PC-9 (cell line): ENCODE measurements at places on chromosomes 13 and 19. TPM values are rescaled to one million over a fixed set of nuclear protein-coding genes. Genes with fewer than 3 reads are reported as not detected.
A peak's percentile ranks its signal among the peaks of the same experiment; 100 is the strongest.

The LAIR1 gene
- total RNA-seq, result not detected in 2 replicates

The KASH5 gene
- total RNA-seq, result 0.39 TPM in 1 of 2 replicates, not detected in the other

The HTR2A gene
- total RNA-seq, result not detected in 2 replicates

DNA sequence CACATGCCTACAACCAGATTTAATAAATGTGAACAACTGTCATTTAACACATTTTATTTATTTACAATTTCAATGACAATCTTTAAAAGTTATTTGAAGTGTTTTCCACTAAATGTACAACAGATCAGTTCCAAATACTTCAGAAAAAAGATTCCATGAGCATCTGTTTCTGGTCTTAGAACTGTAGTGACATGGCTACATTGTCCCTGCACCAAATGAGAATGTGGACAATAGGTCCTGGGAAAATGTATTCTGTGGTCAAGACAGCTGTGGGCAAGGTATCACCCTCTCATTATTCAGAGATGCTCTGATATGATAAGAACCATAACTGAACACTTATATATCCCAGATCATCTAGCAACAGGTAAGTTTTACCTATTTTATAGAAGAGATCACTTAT lies 43.7 kb downstream of the ELF1 start:
- H3K4me1 ChIP-seq, result peaks cover 19% of the 10 kb centered on the region
- H3K27ac ChIP-seq, result peak overlapping the region; percentile 39; the same call in 1 of the 2 replicates
- H3K4me3 ChIP-seq, result no peak overlapping the region

DNA sequence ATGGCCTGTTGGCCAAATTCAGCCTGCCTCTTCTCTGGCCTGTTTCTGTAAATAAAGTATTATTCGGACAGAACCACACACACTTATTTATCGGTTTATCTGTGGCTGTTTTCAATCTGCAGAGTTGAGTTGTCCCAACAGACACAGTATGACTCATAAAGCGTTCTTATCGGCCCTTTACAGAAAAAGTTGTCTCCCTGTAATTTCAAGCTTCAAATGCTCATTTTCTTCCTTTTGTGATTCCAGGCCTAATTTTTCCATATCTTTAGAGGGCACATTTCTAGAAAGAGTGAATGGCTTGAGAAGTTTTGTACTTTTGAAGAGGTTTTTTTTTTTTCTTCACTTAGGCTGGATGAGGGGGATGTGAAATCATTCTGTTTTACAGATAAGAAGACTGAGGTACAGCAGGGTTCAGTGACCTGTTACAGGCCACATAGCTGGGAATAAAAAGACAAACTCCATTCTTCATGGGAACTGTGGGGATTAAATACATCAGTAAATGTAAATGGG lies 440.9 kb downstream of the TSHZ3 start:
- DNase-seq, result no peak
- H3K4me1 ChIP-seq, result no peaks in the 10 kb centered on the region
- no peak overlapping the region for H3K27ac ChIP-seq
- no peaks in the 10 kb centered on the region for H3K36me3 ChIP-seq
- peaks cover 62% of the 10 kb centered on the region for H3K27me3 ChIP-seq

GRCh38 chr13:109485136-109485794 lies 301.1 kb downstream of the IRS2 start:
- H3K4me3 ChIP-seq, result no peak overlapping the region
- 0 out of 2 replicates have a peak, but pooled peaks cover 4% of the 10 kb centered on the region for H3K4me1 ChIP-seq
- no peak overlapping the region for H3K27ac ChIP-seq
- no peaks in the 10 kb centered on the region for H3K27me3 ChIP-seq

DNA sequence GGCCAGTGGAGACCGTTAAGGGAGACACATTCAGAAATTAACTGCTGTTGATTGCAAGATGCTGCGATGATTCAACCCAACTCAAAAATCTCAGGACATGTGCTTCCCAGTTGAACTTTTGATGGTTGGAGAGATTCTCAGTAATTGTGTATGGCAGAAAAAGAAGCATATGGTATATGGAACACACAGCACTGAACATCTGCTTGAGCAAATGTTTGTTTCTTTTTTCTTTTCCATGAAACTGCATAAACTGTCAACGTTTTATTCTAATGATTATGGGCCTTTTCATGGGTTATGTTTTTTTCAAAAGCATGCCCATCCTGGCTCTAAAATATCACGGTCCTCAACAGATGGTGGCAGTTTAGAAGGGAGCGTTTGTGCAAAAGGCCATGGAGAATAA lies 40.1 kb upstream of the USP29 start:
- no peak overlapping the region for H3K4me3 ChIP-seq
- H3K27me3 ChIP-seq, result peaks cover 41% of the 10 kb centered on the region
- no peaks in the 10 kb centered on the region for H3K36me3 ChIP-seq
- no peak overlapping the region for H3K27ac ChIP-seq
- no peak for DNase-seq
- no peaks in the 10 kb centered on the region for H3K4me1 ChIP-seq

DNA sequence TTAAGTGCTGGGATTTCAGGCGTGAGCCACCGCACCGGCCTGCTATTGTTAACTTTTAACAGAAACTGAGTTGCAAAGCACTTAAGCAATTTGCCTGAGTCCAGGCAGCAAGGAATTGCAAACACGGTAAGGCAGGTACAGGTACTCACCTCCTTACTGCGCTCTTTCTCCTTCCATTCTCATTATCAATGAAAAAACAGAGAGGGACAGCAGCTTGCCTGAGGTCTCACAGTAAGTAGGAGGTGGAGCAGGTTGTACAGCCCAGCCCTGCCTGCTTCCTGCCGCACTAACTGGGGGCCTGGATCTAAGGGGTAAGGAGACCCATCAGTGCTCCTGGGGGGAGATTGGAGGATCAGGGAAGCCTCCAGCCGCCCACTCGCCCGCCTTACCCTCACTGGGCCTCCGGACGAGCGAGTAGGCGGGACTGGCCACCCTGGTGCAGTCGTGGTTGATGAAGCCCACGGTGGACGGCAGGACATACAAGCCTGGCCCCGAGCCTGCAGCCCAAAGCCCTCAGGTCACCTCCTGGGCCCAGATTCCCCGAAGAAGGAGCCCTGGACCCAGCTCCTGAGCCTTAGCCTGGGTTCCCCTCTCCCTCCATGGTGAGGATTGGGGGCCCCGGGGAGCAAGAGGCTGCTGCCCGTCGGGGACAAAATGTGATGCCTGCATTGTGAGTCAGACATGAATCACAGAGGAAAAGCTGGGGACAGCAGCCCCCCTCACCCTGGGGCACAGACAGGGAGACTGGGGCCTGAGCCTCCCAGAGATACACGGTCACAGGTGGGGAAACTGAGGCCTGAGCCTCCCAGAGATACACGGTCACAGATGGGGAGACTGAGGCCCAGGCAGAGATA lies 11.4 kb upstream of the SHC2 start:
- H3K36me3 ChIP-seq, result no peaks in the 10 kb centered on the region
- no peak overlapping the region for H3K4me3 ChIP-seq
- H3K27ac ChIP-seq, result no peak overlapping the region
- H3K27me3 ChIP-seq, result peaks cover 16% of the 10 kb centered on the region; the same call in 1 of the 2 replicates
- no peaks in the 10 kb centered on the region for H3K4me1 ChIP-seq

DNA sequence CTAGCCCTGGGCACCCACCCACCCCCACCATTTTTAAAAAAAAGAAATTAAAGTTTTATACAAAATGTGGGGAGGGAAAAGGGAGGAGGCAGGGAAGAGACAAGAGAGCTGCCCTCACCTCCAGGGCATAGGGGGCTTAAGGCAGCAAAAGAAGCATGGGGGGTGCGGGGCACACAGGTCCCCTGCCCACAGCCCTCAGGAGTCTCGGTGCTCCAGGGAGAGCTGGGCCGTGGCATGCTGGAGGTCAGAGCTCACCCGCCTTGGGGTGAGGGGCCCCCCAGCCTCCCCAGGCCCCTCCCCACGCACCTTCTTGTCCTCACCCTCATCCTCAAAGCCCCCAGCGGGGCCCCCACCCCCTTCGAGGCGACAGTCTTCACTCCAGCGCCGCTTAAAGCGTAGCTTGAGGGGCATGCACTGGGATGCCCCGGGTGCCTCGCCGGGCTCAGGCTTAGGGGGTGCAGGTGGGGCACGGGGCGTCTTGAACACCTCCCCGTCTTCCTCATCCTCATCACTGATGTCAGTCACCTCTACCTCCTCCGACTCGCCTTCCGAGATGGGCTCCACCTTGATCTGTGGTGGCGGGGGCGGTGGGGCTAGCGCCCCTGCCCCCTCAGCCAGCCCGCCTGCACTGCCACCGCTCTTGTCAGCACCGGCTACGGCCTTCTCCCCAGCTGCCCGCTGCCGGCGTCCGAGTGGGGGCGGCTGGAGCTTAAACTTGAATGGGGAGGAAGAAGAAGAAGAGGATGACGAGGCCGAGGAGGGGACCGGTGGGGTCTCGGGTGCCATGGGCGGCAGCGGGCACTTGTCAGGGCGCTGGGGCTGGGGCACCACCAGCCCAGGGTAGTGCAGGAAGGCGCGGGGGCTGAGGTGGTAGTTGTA lies 6.1 kb upstream of the GSK3A start:
- H3K36me3 ChIP-seq, result no peaks in the 10 kb centered on the region
- no peak overlapping the region for H3K27ac ChIP-seq
- DNase-seq, result no peak
- H3K27me3 ChIP-seq, result no peaks in the 10 kb centered on the region

DNA sequence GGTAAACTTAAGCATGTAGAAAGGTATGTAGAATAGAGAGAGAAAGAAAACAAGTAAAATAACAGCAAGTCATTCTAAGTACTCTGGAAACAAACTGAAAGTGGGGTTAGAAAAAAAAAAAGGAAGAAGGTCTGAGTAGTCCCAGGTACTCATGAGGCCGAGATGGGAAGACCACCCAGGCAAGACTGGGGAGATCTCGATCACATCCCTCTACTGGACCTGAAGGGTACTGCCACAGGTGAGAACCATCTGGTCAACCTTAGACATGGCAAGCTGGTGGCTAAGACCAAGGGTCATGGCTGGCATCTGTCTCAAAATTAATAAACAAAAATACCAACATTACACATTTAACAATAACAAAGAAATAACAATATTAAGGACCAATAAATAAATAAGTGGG lies 36.3 kb upstream of the ZNF724 start:
- no peaks in the 10 kb centered on the region for H3K4me1 ChIP-seq
- no peaks in the 10 kb centered on the region for H3K36me3 ChIP-seq
- DNase-seq, result no peak
- no peak overlapping the region for H3K27ac ChIP-seq
- H3K27me3 ChIP-seq, result no peaks in the 10 kb centered on the region

DNA sequence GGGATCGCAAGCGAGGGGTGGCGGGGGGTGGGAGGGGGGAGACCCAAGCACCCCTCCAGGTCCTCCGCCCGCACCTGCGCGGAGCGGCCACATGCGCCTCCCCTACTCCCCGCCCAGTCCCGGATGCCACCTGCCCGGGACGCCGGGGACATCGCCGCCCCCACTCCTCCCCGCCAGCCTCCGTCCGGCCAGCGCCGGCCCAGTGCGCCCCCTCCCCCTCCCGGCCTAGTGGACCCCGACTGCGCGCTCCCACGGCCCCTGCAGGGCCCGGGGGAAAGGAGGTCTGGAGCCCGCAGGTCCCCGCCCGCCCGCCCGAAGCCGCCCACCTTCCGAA lies 263 bp downstream of the RHPN2 start:
- 0 out of 2 replicates have a peak, but pooled peaks cover 3% of the 10 kb centered on the region for H3K36me3 ChIP-seq
- peak overlapping the region; percentile 99 for H3K4me3 ChIP-seq
- DNase-seq, result no peak
- H3K4me1 ChIP-seq, result peaks cover 36% of the 10 kb centered on the region
- no peak overlapping the region for H3K27ac ChIP-seq
- no peaks in the 10 kb centered on the region for H3K27me3 ChIP-seq

DNA sequence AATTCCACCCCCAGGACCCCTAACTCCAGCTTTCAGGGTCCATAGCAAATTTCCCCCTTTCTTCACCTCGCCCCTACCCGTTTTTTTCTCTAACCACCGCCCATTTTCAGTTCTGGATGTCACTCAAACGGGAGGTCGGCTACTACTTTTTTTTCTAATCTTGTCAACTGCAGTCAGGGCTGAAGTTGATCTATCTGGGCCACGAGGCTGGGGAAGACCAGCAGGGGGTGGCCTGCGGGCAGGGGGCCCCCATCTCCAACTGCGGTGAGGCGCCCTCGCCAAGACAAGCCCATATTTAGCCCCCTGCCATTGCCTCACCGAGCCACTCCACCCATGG lies 748 bp downstream of the LHFPL6 start:
- no peaks in the 10 kb centered on the region for H3K27me3 ChIP-seq
- H3K4me1 ChIP-seq, result peaks cover 6% of the 10 kb centered on the region; the same call in 1 of the 2 replicates

GRCh38 chr19:30092721-30093569 lies 150.9 kb downstream of the URI1 start:
- no peaks in the 10 kb centered on the region for H3K4me1 ChIP-seq
- H3K4me3 ChIP-seq, result no peak overlapping the region
- H3K36me3 ChIP-seq, result no peaks in the 10 kb centered on the region
- peaks cover 95% of the 10 kb centered on the region for H3K27me3 ChIP-seq
- DNase-seq, result no peak

GRCh38 chr13:44542361-44542760 lies 33.8 kb downstream of the TSC22D1 start:
- H3K27me3 ChIP-seq, result no peaks in the 10 kb centered on the region
- no peaks in the 10 kb centered on the region for H3K4me1 ChIP-seq
- H3K27ac ChIP-seq, result no peak overlapping the region
- no peak overlapping the region for H3K4me3 ChIP-seq

DNA sequence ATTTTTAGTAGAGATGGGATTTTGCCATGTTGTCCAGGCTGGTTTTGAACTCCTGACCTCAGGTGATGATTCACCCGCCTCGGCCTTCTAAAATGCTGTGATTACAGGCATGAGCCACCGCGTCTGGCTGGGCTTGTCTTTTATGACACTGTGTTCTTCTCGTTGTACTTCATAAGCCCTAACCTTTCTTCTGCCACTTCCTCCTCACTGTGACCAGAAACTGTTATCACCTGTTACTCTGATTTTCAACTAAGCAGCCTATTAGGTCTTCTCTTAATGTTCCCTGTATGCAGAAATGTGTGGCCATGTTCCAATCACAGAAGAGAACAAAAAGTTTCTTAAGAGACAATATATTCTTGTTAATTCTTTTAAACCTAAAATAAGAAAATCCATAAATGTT lies 16.4 kb downstream of the ZNF790 start:
- H3K27ac ChIP-seq, result no peak overlapping the region
- no peak for DNase-seq
- H3K36me3 ChIP-seq, result peaks cover 35% of the 10 kb centered on the region
- H3K4me1 ChIP-seq, result no peaks in the 10 kb centered on the region

- peaks cover 76% of the 10 kb centered on the region for H3K27me3 ChIP-seq
- no peak for DNase-seq
- H3K4me1 ChIP-seq, result no peaks in the 10 kb centered on the region
- H3K27ac ChIP-seq, result no peak overlapping the region
- H3K36me3 ChIP-seq, result no peaks in the 10 kb centered on the region
- H3K4me3 ChIP-seq, result no peak overlapping the region
These were observed 40.8 kb upstream of the CEACAM21 start for GRCh38 chr19:41535029-41535622.

DNA sequence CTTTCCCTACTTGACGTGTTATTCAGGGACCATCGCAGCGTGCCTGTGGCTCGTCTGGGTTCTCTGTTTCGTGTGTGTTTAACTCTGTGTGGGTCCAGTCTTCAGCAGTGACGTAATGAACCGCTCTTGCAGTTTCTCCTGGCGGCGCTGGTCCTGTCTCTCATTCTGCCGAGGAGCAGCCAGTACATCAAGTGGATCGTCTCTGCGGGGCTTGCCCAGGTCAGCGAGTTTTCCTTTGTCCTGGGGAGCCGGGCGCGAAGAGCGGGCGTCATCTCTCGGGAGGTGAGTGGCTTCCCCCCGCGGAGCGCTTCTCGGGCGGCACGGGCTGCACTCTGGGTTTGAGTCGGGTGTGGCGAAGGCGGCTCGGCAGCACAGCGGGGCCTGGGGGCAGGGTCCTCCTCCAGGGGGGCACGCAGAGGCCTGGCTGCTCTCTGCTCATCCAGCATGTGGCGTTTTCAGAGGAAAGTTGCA lies 36.3 kb upstream of the TFDP1 start:
- H3K4me1 ChIP-seq, result peaks cover 23% of the 10 kb centered on the region
- H3K36me3 ChIP-seq, result peaks cover 6% of the 10 kb centered on the region; the same call in 1 of the 2 replicates
- no peak overlapping the region for H3K27ac ChIP-seq
- H3K27me3 ChIP-seq, result no peaks in the 10 kb centered on the region
- DNase-seq, result no peak
